T-helper 1 cell (primary cell): ENCODE measurements at places on chromosomes 11 and 22.

DNA sequence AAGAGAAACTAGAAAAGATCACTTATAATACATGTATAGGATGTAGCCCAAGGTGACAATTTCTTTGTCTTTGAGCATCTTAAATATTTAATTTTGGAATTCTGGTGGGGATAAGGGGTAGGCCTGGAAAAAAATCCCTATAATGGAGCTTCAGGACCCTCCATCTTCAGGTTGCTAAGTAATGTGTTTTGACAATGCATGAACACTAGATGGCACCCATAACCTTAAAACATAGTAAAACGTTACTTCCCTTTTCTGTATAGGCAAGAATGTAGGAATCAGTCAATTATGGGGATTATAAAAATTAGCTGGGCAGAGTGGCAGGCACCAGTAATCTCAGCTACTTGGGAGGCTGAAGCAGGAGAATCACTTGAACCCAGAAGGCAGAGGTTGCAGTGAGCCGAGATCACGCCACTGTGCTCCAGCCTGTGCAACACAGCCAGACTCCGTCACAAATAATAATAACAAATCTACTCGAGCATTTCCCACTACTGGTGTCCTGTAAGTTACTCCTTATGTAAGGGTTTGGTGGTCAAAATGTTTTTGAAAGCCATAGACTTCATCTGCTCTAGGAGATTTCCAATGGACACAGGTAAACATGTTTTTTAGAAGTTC, 541.9 kb upstream of the CCDC90B start:
- no peak for DNase-seq

- no peak for DNase-seq
Measured at GRCh38 chr11:129224538-129224937, 32.4 kb upstream of the ARHGAP32 start.

DNA sequence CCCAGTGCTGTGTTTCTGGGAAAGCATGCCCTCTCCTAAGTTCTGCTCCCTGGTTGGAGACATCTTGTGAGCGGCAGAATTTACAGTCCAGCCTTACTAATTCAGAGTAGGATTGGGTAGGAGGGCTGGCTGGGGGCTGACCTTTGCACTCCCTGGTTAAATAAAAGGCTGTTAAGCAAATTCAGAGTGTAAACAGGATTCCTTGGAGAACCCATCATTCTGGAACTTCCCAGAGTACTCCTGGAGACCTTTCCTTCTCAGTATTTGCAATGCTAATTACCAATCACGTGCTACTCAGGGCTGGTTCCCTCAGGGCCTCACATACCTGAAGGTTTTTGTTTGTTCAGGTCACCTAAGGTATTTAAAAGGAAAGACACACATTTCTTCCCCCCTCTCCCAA, 340.2 kb downstream of the TBC1D22A start:
- DNase-seq: no peak

DNA sequence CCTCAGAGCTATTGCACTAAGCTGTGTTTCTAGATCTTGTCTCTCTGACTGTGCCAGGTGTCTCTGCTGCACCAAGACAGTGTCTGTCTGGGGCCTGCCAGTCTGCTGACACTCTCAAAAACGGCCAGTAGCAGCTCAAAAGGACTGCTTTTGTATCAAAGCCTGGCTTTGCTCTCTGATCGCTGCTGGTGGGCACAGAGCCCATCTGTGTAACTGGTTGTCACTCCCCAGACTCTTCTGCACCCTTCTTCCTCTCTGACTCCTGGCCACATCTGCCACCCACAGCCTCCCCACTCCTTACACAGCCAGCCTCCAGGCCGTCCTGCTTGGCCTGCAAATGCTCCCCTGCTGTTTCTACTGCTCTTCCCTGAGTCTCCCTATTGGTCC, 26.5 kb downstream of the MED15 start:
- no peak for DNase-seq

DNA sequence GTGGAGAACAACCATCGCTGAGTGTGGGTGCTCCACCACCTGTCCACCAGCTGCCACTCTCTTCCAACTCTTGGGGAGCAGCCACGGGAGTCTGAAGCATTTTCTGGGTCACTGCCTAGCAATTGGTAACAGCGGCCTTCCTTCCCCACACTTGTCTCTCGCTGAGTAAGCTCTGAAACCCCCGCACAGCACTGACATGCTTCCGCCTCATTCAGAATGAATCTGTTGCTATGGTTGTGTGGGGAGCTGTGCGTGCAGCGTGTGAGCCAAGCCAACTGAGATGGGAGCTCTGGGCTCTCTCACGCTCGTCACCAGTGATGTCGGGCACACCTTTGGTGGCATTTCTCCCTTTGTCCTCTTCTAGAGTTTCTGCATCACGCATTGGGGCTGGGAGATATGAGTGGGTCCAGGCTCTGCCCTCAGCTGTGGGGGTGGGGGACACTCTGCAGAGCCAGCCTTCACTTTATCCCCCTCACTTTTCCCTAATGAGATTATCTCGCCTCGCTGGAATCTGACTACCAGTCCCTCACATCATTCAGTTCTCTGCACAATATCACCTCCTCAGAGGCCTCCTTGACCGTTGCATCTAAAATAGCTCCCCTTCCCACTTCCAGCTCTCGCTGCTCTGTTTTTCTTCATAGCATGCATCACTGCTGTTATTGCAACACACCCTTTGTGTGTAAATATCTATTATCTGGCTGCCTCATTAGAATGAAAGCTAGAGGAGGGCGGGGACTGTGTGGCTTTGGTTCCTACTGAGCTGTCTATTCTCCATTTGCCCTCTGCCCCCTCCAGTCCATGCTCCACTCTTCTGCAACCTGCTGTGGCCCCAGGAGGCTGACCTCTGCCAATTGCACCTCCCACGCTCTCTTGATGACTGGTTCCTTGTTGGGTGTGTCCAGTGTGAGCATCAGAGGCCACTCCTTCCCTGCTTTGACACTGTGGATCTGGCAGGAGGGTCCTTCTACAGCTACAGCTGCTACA, 569.9 kb upstream of the CADM1 start:
- DNase-seq: no peak

DNA sequence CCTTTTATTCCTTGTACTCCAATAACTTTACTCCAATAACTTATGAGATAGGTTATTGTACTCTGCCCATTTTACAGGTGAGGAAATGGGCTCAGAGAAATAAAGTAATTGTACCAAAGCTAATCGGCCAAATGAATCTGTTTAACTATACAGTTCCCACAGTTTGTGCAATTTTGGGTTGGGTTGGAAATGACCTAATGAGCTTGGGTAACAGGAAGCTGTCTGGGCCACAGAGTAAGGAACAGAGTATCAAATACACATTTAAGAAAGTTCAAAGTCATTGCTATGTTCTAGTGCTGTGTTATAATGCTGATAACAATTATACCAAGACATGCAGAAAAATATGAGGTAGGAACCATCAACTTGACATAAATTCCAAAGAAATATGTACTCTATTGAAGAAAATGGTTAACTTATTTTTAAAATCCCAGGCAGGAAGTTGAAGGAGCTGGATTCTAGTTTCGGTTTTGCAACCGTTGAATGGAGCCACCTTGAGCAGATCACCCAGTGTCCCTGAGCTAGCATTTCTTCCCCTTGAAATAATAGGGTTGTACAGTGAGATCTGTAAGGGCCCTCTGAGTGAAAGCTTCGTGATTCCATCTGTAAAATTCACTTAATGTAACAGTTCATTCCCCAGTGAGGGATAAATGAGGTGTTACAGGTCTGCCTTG, 360.9 kb upstream of the NARS2 start:
- no peak for DNase-seq

DNA sequence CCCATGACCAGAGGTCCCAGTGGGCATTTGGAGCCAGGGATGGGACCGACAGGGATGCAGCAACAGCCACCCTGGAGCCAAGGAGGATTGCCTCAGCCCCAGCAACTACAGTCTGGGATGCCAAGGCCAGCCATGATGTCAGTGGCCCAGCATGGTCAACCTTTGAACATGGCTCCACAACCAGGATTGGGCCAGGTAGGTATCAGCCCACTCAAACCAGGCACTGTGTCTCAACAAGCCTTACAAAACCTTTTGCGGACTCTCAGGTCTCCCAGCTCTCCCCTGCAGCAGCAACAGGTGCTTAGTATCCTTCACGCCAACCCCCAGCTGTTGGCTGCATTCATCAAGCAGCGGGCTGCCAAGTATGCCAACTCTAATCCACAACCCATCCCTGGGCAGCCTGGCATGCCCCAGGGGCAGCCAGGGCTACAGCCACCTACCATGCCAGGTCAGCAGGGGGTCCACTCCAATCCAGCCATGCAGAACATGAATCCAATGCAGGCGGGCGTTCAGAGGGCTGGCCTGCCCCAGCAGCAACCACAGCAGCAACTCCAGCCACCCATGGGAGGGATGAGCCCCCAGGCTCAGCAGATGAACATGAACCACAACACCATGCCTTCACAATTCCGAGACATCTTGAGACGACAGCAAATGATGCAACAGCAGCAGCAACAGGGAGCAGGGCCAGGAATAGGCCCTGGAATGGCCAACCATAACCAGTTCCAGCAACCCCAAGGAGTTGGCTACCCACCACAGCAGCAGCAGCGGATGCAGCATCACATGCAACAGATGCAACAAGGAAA, 27.3 kb upstream of the L3MBTL2 start:
- no peak for DNase-seq

DNA sequence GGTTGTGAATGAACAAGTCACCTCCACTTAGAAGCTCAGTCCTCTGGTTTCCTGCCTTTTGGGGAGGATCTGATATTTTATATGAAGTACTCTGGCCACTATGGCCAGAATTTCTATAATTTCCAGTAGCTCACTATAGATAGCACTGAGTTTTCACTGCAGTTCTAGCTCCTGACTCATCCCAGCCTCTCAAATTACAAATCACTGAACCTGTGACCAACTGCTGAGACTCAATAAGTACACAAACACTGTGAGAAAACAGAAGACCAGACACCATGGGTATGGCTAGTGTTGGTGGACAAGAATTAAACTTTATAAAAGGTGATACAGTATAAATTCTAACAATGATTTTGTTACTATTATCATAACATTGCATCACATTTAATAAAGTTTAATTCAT, 47.1 kb upstream of the UCP3 start:
- no peak for DNase-seq

GRCh38 chr22:30206944-30207343, 39.6 kb downstream of the LIF start:
- DNase-seq: no peak

GRCh38 chr11:73404048-73404447, 27.8 kb downstream of the RELT start:
- DNase-seq: no peak

DNA sequence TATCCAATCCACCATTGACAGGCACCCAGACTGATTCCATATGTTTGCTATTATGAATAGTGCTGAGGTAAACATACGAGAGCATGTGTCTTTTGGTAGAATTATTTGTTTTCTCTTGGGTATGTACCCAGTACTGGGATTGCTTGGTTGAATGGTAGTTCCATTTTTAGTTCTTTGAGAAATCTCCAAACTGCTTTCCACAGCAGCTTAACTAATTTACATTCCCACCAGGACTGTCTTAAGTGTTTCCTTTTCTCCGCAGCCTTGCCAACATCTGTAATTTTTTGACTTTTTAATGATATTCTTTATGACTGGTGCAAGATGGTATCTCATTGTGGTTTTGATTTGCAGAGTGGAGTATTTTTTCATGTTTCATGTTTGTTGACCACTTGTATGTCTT, 8.3 kb downstream of the FDX1 start:
- no peak for DNase-seq

- no peak for DNase-seq
Measured at GRCh38 chr22:42994276-42994916, 20.6 kb downstream of the PACSIN2 start.

GRCh38 chr11:132472411-132473172, 1059.7 kb downstream of the OPCML start:
- DNase-seq: no peak

DNA sequence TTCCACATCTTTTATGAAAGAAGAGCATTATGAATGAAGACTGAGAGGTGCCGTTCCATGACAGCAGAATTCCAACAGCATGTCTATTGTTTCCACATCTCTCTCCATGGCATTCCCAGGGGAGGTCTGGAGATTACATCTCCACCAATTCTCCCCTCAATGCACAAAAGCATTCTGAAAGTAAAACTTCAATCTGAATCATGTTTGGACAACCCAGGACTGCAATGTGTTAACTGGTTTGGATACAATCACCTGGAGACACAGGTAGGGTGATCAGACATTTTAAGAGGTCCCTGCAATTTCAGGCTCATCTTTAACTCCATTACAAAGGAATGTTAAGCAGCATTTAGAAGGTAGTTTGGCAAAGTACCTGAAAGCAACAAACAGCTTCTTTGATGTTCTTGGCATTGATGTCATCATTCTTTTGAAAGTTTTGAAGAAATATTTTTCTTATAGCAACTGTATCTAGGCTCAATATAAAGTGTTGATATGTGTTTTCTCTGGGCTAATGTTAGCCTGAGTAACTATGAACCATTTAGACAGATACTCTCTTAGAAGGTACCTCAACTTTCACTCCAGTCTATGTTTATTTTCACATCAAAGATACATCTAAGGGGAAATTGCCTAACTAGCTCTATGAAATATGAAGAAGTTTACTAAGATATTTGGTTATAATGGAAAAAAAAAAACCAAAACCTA, 181.4 kb upstream of the MTMR2 start:
- no peak for DNase-seq

DNA sequence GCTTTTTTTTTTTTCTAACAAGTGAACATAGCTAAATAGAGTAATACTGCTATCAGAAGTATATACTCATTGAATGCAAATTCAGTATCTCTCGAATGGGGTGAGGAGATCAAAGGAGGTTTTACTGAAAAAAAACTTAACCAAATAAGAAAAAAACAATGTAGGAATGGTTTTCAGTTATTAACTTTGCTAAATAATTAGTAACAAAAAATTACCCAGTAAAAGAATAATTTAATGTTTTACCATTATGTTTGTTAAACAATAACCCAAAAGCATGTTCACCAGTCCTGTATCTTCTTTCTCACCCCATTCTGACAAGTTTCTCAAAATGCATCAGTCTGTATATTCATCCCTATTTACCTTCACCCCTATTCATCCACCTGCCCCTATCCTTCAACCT, 22.6 kb upstream of the CTSC start:
- no peak for DNase-seq

GRCh38 chr11:12193515-12194336, 83.3 kb downstream of the MICAL2 start:
- no peak for DNase-seq

DNA sequence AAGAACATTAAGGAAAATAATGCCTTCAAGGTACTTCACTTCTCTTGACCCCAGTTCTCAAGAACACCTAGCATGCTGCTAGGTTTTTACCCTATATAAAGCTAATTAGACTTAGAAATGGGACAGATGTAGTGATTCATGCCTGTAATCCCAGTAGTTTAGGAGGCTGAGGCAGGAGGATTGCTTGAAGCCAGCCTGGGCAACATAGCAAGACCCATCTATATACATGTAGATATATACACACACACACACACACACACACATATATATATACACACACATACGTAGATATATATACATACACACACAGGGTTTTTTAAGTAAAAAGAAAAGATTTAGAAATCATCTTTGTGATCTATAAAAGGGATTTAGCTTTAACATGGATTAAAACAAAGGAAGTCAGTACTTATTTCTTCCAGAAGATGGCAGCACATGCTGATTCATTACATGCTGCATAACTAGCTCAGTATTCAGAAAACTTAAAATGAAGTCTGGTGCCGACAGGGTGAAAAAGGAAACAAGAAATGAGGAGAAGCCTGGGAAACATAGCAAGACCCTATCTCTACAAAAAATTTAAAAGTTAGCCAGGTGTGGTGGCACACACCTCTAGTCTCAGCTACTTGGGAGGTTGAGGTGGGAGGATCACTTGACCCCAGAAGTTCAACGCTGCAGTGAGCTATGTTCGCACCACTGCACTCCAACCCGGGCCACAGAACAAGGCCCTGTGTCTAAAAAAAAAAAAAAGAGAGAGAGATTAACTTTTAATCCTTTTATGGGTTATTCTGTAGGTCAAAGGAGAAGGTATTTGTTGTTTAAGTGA, 28.5 kb upstream of the RBX1 start:
- no peak for DNase-seq
